ENCODE measurements at places on chromosomes 12 and 14.

DNA sequence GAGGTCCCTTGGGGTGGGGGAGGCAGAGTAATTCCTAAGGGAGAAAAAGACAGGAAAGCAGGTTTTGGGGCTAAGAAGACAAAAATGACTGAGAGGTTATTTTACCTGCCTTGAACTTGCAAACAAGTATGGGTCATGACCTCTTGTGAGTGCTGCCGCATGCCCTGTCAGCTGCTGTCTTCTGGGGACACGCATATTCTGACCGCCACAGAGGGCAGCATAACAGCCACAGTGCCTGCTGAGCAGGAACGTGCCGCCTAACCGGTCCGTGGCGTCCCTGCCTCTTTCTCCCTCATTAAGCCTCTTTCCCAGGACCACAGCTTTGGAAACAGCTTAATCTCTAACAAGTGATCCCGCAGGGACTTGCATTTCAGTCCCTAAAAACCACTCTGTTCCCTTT, 51.3 kb upstream of the KCNA1 start:
- DNase-seq, result no peak

DNA sequence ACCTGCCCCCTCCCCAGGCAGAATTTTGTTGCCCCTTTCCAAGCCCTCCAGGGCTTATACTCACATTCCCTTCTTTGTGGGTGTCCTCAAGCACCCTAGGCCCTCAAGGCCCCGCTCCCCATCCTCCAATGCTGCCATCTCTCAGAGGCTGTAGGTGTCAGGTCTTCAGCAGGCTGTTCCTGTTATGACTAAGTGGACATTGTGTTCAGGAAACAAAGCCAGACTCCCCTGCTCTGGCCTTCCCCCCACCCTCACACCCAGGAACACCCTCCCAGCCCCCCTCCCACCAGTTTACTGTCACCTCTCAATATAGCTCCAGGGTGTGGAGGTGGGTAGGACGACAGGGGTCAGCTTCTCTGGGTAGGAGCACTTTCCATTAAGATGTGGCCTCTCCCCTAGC, 1.4 kb upstream of the MYH6 start:
- no peak for DNase-seq

GRCh38 chr12:113555226-113555625, 83.6 kb upstream of the LHX5 start:
- no peak for DNase-seq

DNA sequence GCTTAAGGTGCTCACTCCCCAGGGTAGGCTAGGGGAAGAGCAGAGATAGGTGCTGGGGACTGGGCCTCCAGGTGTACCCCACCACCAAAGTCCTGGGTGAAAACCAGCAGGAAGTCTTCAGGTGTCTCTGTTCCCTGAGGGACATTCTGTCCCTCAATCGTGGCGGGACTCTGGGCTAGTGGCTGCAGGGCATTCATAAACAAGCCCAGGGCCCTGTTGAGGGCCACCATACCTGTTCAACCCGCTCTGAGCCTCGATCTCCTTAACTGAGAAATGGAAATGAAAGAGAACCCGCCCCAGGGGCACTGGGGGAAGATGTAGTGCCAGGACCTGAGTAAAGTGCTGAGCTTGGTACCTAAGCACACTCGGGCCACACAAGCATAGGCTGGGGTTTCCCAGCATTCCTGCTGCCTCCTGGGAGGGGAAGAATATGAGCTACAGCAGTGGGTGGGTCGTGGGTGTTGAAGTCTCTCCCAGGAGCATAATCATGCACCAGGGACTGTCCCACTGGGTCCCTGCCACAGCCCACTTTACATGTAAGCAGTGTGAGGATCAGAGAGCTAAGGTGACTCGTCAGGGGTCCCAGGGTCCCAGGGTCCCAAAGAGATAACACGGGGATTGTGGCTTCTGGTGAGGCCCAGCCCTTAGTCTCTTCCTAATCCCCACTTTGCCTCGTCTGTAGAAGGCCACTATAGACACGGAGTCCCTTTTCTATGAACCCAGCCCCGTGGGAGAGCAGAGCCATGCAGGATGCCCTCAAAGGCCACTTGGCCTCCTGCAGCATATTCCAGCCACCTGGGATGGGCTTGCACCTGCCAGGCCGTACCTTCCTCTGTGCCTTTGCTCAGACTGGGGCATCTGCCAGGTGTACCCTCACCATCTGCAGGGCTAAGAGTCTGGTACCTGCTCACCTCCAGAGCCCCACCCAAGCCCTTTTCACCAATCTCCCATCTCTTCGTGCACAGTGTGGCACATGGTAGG, 14.4 kb downstream of the FAM222A start:
- DNase-seq, result no peak

- no peak for DNase-seq
These were observed 2.8 kb upstream of the ITGA5 start for GRCh38 chr12:54421879-54422250.

DNA sequence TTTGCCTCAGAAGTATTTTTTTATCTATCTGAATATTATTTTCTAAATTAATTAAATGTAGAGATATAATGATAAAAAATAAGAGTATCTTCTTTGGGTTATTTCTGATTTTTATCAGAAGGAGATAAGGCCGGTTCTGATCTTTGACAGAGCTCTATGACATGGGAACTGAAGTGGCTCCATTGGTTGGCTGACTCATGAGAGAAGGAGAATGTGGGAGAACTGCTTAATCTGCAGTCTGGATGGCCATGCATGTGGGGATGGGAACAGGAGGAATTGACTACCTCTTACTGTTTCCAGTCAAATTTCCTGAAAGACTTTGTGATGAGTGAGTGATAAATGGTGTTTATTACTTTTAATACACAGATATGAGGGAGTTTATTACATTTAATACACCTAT, 155.8 kb upstream of the ATP2B1 start:
- no peak for DNase-seq

GRCh38 chr12:52591521-52591920, 9.7 kb downstream of the KRT72 start:
- DNase-seq, result no peak

- DNase-seq, result no peak
These were observed 59.3 kb upstream of the DIO3 start for GRCh38 chr14:101501858-101502615.

GRCh38 chr12:28857369-28857768, 291.7 kb upstream of the FAR2 start:
- DNase-seq, result no peak

DNA sequence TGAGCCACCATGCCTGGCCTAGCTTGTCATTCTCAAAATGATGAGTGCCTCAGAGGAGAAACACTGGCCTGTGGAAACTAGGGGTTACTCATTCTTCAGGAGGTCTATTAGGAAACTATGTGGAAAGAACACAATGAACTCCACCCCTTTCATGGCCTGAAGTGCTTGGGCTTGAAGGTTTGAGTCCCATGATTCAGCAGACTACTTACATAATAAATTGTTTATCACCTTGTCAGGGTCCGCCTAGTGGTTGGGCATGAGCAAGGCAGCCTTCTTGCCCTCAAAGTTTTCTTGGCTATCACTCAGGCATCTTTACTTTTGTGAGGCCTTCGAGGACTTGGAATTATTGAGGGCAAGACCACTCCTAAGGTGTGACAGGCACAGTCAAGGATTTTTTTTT, 251.2 kb downstream of the ACSS3 start:
- DNase-seq, result no peak

DNA sequence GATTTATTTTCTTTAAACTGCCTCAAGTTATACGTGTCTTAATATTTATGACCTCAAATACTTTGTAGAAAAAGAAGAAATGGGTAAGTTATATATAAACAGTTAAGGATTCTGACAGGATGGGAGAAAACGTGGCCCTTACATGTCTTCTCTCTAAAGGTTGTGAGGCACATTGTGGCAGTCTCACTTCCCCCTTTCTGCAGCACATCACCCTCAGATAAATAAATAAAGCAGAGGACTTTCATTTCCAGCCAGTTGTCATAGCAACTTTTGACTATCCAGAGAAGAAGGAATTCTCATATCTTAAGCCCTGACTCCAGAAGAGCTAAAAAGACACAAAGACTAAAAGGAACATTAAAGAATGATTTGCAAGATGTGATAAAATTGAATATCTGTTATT, 28.8 kb upstream of the CEP83 start:
- no peak for DNase-seq

- DNase-seq, result no peak
These were observed 26.8 kb upstream of the KCNK13 start for GRCh38 chr14:90034835-90035525.

DNA sequence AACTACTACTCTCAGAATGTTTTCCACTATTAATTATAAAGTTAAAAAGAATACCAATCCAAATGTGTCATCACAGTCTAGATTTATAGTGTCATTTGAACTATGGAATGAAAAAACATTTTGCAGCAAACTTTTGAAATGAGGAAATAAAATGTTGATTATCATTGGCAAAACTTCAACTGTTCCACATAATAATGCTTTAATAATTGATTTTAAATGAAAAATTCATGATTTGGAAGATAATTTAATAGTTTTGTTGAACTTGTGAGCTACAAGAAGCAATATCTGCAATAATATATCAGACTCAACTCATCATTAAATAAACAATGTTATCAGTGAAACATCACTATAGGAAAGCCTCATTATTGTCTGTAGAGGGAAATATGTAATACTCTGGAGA, 48.2 kb upstream of the DCN start:
- no peak for DNase-seq

DNA sequence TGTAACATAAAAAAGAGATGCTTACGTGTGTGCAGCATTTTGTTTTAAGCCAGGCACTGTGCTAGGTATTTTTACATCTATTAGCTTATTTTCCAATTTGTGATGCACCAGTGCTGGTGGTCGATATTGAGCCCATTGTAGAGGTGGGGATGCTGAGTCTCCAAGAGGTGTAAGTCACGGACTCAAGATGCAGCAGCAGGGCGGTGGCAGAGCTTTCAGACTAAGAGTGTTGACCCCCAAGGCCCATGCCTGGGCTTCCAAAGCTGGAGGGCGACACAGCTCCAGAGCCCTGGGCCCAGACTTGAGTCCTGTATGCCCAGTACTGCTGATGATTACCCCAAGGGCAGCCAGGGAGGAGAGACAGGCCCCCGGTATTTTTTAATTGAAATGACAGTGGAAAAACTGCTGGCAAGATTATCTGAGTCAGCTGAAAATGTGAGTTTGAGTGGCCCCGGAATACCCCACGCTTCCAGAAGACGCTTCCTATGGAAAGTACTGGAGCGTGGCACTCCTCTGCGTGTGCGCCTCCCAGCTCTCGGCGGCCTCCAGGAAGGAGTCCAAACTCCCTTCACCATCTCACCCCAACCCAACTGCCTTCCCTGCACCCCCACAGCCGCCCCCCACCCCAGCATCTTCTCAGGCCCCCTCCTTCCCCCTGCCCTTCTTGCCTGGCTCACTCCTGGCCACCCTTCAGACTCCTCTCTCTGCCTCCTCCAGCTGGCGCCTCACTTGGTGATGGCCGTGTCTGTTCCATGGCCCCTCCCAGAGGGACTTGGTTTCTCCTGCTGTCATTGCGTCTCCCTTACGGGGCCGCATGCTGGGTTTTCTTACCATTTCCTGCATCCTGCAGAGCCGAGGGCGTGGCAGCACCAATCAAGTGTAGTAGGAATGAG, 40.7 kb downstream of the ELK3 start:
- no peak for DNase-seq

GRCh38 chr12:91767237-91767636, 378.4 kb downstream of the BTG1 start:
- DNase-seq, result no peak

DNA sequence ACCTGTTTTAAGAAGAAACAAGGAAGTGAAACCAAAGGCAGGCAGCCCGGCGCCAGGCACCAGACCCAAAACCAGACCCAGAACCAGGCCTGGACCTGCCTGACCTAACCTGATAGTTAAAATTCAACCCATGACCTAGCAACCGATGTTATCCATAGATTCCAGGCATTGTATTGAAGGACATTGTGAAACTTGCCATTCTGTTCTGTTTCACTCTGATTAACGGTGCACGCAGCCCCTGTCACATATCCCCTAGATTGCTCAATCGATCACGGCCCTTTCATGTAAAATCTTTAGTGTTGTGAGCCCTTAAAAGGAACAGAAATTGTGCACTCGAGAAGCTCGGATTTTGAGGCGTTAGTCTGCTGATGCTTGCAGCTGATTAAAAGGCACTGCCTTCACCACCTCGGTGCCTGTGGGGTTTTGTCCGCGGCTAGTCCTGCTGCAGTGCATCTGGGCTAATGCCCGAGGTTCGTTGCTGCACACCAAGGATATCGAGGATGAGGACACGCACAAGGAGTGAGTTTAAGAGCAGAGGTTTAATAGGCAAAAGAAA, 262.5 kb upstream of the TMEM132C start:
- no peak for DNase-seq

DNA sequence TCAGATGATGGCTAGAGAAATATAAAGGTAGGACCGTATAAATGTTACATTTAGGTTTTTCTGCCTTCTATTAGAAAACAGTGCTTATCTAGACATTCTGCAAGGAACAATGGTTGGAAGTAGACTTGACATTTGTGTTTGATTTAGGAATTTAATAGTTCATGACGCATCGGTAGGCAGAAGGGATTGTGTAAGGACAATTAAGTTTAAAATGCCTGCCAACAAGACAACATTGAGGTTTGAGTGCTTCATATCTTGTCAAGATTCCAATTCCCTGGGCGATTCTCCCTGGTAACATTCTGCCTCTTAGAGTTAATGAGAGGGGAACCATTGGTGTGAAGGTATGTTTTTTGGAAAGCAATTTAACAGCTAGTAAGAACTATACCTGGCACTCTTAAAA, 186.8 kb upstream of the RBM19 start:
- DNase-seq, result no peak

DNA sequence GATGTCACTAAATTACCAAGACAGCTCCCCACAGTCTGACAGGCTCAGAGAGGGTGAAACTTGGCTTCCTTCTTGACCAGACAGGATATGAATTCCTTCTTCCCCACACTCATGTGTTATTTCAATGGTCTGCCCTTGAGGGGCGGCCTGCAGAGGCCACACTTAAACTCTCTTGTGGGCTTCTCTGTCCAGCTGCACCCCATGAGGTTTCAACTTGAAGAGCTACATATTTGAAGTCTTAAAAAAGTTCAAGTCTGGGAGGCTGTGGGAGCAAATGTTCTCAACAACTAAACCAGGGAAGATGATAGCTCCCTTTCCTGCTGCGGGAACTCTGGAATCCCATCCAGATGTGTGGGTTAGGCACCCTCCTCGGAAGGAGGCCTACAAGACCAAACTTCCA, 98.3 kb downstream of the TTC7B start:
- no peak for DNase-seq

DNA sequence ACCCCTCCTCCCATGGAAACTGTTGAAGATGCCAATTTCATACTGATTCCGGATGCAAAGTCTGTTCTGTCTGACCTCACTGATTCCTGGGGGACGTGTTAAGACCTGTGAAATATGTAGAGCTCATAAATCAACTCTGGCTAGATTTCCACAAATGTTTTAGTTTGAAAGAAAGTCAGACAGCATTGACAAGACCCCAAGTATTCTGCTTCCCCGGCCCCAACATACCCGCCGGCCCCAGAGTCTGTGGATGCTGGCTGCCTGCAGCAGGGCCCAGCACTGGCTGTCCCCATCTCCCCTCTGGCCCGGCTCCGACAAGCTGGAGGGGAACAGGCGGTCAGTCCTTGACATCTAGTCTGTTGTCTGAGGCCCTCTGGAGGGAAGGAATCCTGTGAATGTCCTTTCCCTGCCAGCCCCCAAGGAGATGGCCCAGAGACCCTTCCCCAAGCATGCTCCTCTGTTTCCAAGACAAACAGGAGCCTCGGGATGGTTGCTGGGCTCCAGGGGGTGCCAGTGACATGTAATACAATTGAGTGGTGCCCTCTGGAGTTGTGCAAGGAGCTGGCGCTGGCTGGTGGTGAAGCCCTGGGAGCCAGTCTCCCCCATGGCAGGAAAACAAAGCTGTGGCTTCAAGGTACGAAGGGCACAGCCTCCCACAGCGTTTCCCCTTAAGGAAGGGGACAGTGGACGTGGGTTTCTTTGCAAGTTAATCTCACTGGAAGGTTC, 22.3 kb downstream of the FBLN5 start:
- no peak for DNase-seq

All from activated effector memory CD4-positive, alpha-beta T cell treated with Interleukin-2 at 50 U/mL for 16 hours (primary cell).